ENCODE measurements at places on chromosomes 16 and 17. TPM values are rescaled to one million over a fixed set of nuclear protein-coding genes. Genes with fewer than 3 reads are reported as not detected.

Gene TPSG1
- polyA plus RNA-seq = not detected

Gene CYB5B
- polyA plus RNA-seq = 230 TPM

DNA sequence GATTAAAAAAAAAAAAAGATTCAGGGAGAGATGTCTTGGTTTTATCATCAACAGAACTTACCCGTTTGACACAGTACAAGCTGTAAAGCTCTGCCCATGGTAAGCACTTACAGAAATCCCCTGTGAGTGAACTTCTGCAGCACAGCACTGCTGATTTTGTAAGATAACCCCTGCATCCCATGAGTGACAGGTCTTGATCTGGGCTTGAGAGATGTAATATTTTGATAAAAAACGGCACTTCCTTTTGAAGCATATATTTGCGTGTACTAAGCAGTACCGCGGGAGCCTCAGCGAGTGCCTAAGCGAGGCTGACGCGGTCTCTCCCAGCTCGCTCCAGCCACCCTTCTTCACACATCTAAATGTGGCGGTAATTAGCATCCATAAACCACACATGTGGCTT is 50.5 kb downstream of the IKZF3 start:
- DNase-seq = no peak

Gene KRTAP9-8
- polyA plus RNA-seq = not detected

GRCh38 chr17:3914312-3914670 is 2.0 kb downstream of the P2RX1 start:
- peak; percentile 49 for DNase-seq

Gene SKAP1
- polyA plus RNA-seq = 46.3 TPM

Gene CDK5R1
- 6.4 TPM for polyA plus RNA-seq

- DNase-seq = no peak
Measured at GRCh38 chr17:8294814-8295316, 335 bp downstream of the SLC25A35 start.

DNA sequence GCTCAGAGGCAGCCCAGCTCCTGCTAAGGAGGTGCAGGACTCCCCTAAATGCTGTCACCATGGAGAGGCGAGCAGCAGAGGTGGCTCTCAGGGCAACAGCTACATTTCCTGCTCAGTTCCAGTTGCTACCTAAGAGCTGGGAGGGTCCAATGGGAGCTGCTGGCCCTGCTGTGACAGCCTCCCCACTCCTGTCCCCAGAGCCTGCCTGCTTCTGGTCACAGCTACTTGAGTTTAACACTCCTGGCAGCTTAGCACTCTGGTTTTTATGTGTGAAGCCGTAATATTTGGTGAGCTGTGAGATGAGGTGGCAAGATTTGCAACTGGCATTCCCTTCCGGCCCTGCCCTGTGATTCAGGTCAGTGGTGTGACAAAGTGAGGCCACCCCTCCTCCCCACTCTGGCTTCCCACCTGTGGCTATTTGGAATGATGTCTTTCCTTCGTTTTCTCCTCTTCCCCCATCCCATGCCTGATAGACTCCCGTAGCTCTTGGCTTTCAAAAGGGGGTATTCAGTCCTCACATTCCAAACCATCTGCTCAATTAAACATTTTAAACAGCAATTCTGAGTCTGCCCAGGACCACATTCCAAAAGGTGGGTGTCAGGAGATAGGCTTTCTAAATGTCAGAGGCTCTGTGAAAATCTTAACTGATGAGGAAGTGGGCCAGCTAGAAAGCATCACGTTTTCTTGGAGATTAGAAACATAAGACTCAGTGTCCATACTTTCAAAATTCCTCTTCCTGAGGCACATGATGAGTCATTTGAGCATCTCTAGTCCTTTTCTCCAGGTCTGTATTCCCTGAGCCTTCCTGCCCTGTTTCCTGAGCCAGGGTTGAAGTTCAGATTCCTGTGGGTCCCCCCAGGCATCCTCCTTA is 42.6 kb upstream of the SKAP1 start:
- DNase-seq = no peak

Gene KRT16
- polyA plus RNA-seq = not detected

DNA sequence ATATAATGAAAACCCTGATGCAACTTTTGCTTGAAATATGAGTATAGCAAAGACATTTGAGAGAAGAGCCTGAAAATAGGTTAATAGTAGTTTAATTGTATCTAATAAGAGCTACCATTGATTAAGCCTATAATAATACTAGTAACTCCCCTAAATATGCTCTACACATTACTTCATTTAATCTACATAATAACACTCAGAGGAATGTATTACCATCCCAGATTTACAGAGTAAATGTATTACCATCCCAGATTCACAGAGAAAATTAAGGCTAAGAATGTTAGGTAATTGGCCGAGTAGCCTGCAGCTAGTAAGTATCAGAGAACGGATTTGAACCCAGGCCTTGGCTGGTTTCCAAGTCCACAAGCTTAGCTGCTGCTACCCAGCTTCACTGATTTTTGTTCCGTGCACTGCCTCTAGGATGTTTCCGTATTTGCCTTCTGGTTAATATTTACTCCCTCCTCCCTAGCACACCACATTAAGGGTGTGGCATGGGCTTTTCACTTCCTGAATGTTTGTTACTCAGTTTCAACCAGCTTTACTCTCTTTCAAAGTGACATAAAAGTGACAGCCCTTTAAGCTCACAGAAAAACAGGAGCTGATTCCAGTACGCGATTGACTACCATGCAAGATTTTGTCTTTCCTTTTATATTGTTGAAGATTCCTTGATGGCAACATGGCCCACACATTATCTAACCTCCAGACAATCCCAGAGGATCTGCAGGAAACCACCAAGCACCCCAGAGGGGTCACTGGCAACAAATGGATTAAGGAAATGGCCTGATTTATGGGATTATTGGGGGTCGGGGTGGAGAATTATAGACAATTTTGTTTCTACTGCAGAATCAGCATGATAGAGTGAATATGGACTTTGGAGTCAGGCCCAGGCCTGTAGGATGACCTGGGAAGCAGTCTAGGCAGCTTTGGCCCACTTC is 26.7 kb upstream of the TOX3 start:
- DNase-seq = no peak

DNA sequence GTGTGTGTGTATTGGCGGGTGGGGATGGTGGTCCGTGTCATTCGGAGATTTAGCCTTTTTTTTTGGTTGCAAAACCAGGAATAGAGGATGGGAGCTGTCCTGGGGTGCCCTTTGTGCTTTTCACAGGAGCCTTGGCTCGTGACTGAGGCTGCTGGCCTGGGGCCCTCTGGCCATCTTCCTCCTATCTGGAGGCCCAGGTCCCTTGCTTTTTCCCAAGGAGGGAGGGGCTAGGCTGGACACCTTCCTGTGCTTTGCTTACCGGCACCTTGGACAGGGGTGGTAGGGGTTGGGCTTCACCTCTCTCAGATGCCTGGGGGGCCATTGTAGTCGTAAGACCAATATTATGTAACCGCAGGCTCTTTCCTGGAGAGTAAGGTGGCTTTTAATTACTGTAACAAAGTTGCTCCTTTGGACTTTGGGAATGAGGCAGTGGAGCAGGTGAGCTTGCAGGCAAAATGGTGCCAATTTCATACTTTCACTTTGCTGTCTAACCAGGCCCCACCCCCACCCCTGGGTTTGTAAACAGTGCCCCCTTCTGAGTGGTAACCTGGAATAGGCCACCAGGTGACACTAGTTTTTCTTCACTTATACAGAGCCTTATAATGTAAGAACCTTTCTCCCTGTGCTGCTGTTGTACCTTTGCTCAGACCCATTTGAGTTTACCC is 1.2 kb downstream of the DYNLL2 start:
- DNase-seq = peak; percentile 19

Gene SECTM1
- polyA plus RNA-seq = not detected

DNA sequence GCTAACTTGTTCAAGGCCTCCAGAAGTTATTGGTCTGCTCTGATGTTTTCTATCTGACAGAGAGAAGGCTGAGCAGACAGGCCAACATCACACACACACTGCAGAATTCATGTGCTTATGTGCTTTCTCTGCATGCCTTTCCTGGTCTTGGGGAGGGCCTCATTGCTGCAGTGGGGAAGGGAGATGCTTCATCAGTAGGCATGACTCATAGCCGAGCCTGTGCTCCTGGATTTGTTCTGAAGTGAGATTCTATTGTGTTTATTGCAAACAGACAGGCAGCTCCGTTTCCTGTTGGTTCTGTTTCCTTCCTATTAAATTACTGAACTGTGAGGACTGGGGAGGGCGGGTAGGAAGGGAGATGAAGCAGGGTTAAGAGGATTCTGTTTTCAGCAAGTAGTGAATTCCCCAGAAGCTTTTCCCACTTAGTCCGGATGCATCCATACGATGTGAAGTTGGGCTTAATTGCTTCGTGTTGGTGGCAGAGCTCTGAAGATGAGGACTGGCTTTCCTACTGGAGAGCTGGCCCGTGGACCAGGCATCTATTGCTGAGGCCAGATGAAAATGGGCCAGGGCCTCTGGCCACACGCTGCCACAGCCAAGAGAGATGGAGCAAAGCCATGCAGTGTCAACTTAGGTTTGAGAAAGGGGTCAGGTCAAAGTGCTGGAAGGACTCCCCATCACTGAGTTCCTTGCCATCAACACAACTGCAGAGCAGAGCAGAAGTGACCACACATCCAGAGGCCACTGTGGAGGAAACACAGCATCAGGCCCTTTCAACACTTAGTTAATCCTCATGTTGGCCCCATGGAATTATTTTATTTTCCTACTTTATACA is 179.3 kb downstream of the UTP18 start:
- no peak for DNase-seq

GRCh38 chr17:76265624-76266243 is 586 bp downstream of the UBALD2 start:
- DNase-seq = no peak

- no peak for DNase-seq
Measured at GRCh38 chr17:46205975-46206374, 12.7 kb upstream of the KANSL1 start.

Gene CDK10
- polyA plus RNA-seq = 45.6 TPM

Gene C16orf96
- polyA plus RNA-seq = not detected

DNA sequence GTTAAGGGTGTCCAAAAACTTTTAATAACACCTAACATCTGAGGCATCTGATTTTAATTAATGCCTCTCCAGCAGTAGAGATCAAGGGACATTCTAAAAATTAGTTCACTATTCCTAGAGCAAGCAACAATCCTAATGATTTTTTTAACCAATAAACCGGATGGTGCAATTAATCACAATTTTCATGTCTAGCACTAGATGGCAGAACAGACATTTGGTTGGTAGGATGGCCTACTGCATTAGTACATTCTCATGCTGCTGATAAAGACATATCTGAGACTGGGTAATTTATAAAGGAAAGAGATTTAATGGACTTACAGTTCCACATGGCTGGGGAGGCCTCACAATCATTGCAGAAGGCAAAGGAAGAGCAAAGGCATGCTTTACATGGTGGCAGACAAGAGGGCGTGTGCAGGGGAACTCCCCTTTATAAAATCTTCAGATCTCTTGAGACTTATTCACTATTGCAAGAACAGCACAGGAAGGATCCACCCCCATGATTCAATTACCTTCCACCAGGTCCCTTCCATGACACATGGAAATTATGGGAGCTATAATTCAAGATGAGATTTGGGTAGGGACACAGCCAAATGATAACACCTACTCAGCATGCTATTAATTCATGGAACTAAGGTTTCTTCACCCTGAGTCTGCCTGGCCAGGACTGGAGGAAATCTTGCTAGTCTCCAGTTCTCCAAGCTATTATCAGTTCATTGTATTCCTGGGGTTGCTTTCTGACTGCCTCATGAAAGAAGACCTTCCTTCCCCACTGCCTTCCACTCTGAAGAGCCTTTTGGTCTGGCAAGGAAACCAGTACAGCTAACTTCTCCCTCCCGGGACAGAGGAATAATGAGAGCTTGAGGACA is 24.8 kb downstream of the HS3ST3A1 start:
- no peak for DNase-seq

Gene SLC6A4
- 8.9 TPM for polyA plus RNA-seq

Gene UBE2I
- 221 TPM for polyA plus RNA-seq

DNA sequence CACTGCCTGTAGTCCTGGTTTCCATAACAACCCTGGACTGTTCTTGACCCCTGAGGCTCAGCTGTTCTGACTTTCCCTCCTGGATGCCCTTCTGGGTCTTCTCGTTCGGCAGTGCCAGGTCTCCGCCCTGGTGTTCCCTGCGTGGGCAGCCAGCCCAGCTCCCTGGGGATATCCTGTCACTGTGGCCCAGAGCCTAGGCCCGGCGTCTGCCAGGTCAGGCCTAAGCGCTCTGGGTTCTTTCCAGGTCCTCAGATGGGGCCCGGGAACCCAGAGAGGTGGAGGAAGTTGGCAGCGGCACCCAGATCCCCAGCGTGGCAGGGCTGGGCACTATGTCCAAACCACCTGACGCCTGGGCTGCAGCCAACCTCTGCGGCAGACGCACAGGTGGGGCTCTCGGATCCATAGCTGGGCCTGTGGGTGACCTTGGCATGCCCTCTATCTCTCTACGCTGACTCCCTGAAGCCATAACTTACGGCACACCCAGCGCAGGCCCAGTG is 12.5 kb upstream of the ATP2A3 start:
- no peak for DNase-seq

GRCh38 chr16:70662991-70663523 is 16.7 kb downstream of the IL34 start:
- DNase-seq = no peak

Gene TMED6
- polyA plus RNA-seq = 0.75 TPM

GRCh38 chr17:7676533-7676932 is 10.8 kb downstream of the TP53 start:
- DNase-seq = no peak

GRCh38 chr16:20901436-20902112 is 1.0 kb downstream of the LYRM1 start:
- no peak for DNase-seq

Gene TMUB2
- polyA plus RNA-seq = 21.0 TPM

Gene NKD1
- polyA plus RNA-seq = 0.15 TPM

GRCh38 chr16:65619606-65620005 is 497.7 kb upstream of the CDH11 start:
- no peak for DNase-seq

DNA sequence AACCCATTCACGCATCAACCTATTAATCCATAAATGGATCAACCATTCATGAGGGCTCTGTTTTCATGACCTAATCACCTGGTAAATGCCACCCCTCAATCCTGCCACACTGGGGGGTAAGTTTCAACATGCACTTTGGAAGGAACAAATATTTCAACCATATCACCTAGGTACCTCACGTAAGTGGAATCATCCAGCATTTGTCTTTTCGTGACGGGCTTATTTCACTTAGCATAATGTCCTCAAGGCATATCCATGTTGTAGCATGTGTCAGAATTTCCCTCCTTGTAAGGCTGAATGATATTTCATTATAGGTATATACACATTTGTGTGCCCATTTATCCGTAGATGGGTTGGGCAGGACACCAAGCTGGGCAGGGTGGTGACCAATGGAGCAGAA is 35.6 kb downstream of the ANKRD40 start:
- no peak for DNase-seq

Gene ZFP3
- polyA plus RNA-seq = 1.8 TPM

GRCh38 chr16:23132775-23133463 is 16.3 kb downstream of the USP31 start:
- no peak for DNase-seq

Gene OR1F1
- polyA plus RNA-seq = not detected

- DNase-seq = no peak
Measured at GRCh38 chr17:19991252-19991885, 13.7 kb upstream of the AKAP10 start.

GRCh38 chr16:79601931-79602627 is 1.5 kb upstream of the MAF start:
- DNase-seq = peak; percentile 13

- no peak for DNase-seq
Measured at GRCh38 chr16:81597079-81597658, 152.6 kb downstream of the CMIP start.
